ENCODE measurements at places on chromosomes 5 and 9.

DNA sequence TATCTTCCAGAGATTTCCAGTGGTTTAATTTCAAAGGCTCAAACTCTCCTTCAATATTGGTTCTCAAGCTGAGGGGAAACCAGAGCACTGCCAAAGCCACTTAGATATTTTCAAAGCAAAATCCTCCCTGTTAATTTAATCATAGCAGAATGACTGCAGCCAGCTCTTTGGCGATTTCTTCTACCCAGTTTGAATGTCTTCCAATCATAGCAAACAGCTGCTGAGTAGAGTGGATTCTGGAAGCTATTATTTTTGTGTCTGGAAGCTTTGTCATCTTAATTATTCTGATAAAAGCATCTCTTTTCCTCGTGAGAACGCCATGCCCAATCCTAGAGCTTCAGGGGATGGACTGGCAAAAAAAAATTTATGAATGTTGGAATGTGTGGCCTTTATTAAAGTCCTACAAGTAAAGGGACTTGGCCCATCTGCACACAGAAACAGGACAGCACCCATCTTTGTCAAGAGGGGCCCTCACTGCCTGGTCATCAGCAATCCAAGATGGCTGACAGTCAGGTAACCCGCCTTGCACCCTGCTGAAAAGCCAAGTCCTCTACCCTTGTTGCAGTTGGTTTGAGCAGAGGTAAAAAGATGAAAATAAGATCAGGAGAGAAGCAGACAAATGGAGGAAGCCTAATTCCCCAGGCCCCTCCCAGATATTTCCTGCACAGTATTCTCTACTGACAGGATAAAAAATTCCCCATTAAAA, 125.1 kb downstream of the SUSD1 start:
- no peak for DNase-seq

GRCh38 chr9:126791406-126792230, 13.2 kb upstream of the ZBTB43 start:
- DNase-seq, result no peak

DNA sequence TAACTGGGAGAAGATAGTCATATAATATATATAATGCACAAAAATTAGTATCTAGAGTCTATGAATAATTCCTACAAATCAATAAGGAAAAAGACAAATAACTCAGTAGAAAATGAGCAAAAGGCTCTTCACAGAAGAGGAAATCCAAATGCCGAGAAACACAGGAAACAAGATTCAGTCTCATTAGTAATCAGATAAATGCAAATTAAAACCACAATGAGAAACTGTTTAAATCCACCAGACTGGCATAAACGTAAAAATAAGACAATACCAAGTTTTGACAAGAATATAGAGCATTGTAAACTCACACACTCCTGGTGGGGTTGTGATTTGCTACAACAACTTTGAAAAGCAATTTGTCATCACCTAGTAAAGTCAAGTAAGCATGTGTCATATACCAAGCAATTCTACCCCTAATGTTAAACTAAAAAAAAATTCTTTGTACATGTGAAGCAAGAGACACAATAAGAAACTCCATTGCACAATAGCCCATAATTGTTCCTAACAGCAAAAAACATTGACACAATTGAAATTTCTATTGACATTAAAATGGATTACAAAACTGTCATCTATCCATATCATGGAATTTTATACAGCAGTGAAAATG, 21.0 kb upstream of the UBLCP1 start:
- no peak for DNase-seq

- DNase-seq, result no peak
These were observed at the start of gene PCDHA2 for GRCh38 chr5:140794595-140795258. PCDHA2 (plus strand) TSS chr5:140794852.

Measured in stimulated activated CD4-positive, alpha-beta T cell treated with anti-CD3 and anti-CD28 coated beads, Interleukin-1b, Interleukin-23, amount 100 ng/mL, for 4 hours (primary cell).